ENCODE measurements at places on chromosomes 4 and X. TPM values are rescaled to one million over a fixed set of nuclear protein-coding genes. Genes with fewer than 3 reads are reported as not detected.
A peak's percentile ranks its signal among the peaks of the same experiment; 100 is the strongest.

DNA sequence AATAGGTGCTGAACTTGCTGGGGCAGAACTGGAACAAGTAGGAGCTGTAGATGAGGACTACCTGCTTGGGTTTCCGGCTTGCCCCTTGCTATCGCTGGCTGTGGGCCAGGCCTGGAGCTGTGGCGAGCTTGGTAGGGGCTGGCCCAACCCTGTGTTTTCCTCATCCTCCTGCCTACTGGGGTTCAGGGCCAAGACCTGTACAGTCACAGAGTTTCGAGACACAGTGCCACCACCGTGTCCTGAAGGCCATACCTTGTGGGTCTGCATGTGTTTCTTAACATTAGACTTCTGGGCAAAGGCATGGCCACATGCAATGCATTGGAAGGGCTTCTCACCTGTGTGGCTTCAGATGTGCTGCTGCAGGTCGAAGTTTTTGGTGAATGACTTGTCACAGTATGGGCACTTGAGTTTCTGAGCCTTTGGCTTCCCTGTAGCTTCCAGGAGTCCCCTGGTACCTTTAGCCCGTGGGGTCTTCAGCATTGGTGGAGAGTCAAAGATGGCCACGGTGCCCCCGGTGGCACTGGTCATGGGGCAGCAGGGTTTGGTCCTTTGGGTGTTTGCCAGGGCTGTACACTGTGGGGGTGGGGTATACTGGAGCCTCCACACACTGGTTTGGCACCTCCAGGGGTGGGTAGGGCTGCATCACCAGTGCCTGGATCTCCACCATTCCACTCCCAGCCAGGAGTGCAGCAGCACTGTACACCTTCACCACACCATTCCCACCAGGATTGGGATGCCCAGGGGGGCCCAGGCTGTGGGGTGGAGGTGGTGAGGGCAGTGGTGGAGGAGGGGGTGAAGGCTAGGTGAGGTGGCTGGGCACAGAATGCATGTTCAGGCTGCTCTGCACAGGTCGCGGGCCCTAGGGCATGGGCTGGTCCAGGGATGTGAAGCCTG is 52.1 kb downstream of the CFAP299 start:
- H3K27me3 ChIP-seq = no peaks in the 10 kb centered on the region
- DNase-seq = no peak
- H3K27ac ChIP-seq = no peak overlapping the region
- no peaks in the 10 kb centered on the region for H3K4me1 ChIP-seq

The MAGEB6 gene
- not detected for total RNA-seq

DNA sequence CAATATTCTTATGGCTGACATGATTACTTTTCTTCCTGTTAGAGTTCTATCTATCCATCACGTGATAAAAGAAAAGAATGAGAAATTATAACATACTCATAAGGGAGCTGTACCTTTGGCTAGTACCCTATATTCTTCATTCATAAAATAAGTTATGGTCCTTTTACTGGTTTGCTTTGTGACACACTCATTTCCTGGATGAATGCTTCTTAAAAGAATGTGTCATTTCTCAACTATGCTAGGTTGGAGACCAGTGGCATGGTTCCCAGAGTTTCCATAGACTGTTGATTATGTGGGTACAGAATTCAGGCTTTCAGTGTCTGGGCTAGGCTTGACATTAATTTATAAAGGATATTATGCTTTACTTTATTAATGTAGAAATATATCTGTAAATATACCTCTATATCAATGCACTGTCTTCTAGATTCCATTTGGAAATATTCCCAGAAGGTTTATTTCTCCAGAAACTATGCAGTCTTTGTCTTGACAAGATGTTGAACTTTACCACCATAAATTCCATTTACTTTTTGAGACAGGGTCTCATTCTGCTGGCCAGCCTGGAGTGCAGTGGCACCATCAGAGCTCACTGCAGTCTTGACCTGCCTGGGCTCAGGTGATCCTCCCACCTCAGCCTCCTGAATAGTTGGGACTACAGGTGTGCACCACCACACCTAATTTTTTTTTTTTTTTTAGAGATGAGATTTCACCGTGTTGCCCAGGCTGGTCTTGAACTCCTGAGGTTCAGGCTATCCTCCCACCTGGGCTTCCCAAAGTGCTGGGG is 23.8 kb downstream of the NUDT6 start:
- no peaks in the 10 kb centered on the region for H3K36me3 ChIP-seq
- no peaks in the 10 kb centered on the region for H3K27me3 ChIP-seq
- H3K4me3 ChIP-seq = no peak overlapping the region
- H3K27ac ChIP-seq = no peak overlapping the region
- DNase-seq = peak; percentile 70

The PAGE3 gene
- not detected for total RNA-seq

The HEPH gene
- 26.4 TPM for total RNA-seq

DNA sequence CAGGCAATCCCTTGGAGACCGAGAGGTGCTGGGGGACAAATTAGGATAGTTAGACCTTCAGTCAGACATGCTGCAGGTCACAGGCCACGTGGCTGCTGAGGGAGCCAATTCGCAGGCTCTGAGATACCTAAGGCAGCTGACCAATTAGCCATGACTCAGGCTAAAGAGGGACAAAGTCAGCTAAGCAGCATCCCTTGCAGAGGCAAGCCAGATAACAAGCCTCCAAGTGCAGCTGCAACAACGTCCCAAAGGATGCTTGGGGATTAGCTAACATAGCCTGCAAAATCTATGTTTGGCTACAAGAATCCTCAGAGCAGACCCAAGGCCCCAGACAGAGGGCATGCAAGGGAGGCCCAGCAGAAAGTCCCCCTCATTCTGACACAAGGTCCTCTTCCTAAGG is 93.5 kb downstream of the SEL1L3 start:
- no peak overlapping the region for H3K4me3 ChIP-seq
- DNase-seq = no peak
- H3K36me3 ChIP-seq = no peaks in the 10 kb centered on the region
- H3K4me1 ChIP-seq = no peaks in the 10 kb centered on the region
- H3K27me3 ChIP-seq = no peaks in the 10 kb centered on the region

The PRKG2 gene
- total RNA-seq = 5.2 TPM

GRCh38 chr4:48205107-48205506 is 64.5 kb downstream of the TEC start:
- no peak for DNase-seq
- no peaks in the 10 kb centered on the region for H3K4me1 ChIP-seq
- no peaks in the 10 kb centered on the region for H3K27me3 ChIP-seq

- H3K27ac ChIP-seq = no peak overlapping the region
- H3K36me3 ChIP-seq = no peaks in the 10 kb centered on the region
- no peaks in the 10 kb centered on the region for H3K4me1 ChIP-seq
- no peak overlapping the region for H3K4me3 ChIP-seq
- no peak for DNase-seq
- H3K27me3 ChIP-seq = no peaks in the 10 kb centered on the region
Observed at GRCh38 chrX:10926891-10927290, 184.2 kb upstream of the HCCS start.

- H3K4me1 ChIP-seq = no peaks in the 10 kb centered on the region
- no peak overlapping the region for H3K4me3 ChIP-seq
- H3K27me3 ChIP-seq = no peaks in the 10 kb centered on the region
- H3K36me3 ChIP-seq = no peaks in the 10 kb centered on the region
Observed at GRCh38 chrX:113747274-113747973, 836.5 kb upstream of the HTR2C start.

The PDLIM3 gene
- 139 TPM for total RNA-seq

The ASB12 gene
- total RNA-seq = not detected

The CTAG1B gene
- 8.7 TPM for total RNA-seq

- H3K4me3 ChIP-seq = no peak overlapping the region
- H3K27ac ChIP-seq = no peak overlapping the region
- no peak for DNase-seq
- H3K36me3 ChIP-seq = no peaks in the 10 kb centered on the region
Observed at GRCh38 chr4:130183096-130183495, 1087.1 kb downstream of the C4orf33 start.

DNA sequence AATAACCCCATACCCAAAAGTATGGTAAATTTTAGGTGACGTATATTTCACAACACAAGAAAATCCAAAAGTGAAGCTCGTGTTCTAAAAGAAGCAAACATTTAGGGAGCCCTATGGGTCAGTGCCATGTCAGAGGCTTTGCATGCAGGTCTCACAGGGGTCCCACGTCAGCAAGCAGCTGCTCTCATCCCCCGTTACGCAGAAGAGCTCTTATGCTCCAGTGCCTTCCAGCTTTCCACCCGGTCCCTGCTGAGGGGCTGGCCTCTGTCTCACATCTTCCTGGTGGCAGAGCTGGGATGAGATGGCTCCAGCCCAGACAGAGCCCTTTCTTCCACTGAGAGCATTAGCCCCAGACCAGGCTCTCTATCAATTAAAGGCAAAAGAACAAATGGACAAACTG is 82.0 kb downstream of the IRF2 start:
- no peak for DNase-seq
- H3K4me3 ChIP-seq = no peak overlapping the region
- H3K36me3 ChIP-seq = no peaks in the 10 kb centered on the region
- H3K27ac ChIP-seq = no peak overlapping the region

GRCh38 chrX:55484948-55485347 is 4.7 kb downstream of the USP51 start:
- H3K27me3 ChIP-seq = no peaks in the 10 kb centered on the region
- H3K36me3 ChIP-seq = no peaks in the 10 kb centered on the region
- H3K27ac ChIP-seq = no peak overlapping the region
- DNase-seq = no peak
- H3K4me3 ChIP-seq = no peak overlapping the region

The STOX2 gene
- 14.9 TPM for total RNA-seq

GRCh38 chr4:27684610-27685011 is 824.0 kb downstream of the STIM2 start:
- no peaks in the 10 kb centered on the region for H3K27me3 ChIP-seq
- DNase-seq = peak; percentile 25
- H3K4me3 ChIP-seq = no peak overlapping the region
- no peaks in the 10 kb centered on the region for H3K36me3 ChIP-seq

- H3K4me1 ChIP-seq = no peaks in the 10 kb centered on the region
- no peak overlapping the region for H3K4me3 ChIP-seq
- DNase-seq = no peak
- H3K27me3 ChIP-seq = no peaks in the 10 kb centered on the region
- H3K36me3 ChIP-seq = no peaks in the 10 kb centered on the region
Observed at GRCh38 chr4:67436742-67437141, 108.6 kb downstream of the CENPC start.
